Astrocyte of the hippocampus (primary cell): ENCODE measurements at places on chromosomes 5 and 9.

DNA sequence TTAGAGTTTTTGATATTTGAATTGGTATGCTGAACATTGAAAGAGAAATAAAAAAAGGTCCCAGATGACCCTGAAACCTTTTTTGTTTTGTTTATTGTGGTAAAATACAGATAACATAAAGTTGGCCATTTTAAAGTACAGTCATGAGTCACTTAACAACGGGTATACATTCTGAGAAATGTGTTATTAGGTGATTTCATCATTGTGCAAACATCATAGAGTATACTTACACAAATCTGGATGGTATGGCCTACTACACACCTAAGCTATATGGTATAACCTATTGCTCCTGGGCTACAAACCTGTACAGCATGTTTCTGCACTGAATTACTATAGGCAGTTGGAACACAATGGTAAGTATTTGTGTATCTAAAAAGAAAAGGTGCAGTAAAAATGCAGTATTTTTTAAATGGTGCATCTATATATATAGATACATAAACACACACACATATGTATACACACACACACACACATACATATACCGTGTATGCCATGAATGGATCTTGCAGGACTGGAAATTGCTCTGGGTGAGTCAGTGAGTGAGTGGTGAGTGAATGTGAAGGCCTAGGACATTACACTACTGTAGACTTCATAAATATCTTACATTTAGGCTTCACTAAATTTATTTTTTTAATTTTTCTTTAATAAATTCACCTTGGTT lies 31.0 kb downstream of the TTC1 start:
- no peak for DNase-seq

GRCh38 chr5:153485641-153486040 lies 4.8 kb upstream of the GRIA1 start:
- DNase-seq = no peak

GRCh38 chr5:133205204-133205603 lies 153.4 kb downstream of the HSPA4 start:
- DNase-seq = no peak

GRCh38 chr9:129983891-129984290 lies 59.1 kb downstream of the FNBP1 start:
- DNase-seq = peak; percentile 79

DNA sequence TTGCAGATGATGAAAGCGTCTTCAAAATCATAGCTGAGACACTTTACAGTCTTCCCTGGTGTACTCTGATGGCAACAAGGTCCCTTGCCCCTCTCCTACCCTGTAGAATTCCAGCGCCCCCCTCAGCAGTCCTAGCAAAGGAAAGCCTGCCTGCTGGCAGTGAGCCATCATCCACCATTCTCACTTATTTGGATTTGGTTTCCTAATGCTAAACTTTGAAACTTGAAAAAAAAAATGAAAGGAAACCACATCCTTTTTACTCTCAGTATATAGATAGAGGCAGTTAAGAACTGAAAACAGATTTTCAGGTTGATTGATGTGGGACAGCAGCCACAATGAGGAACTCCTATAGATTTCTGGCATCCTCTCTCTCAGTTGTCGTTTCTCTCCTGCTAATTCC lies at the start of gene GZMA:
Gene GZMA, plus strand, starts transcription at position 299 of the 400 bp plus-strand sequence. Its CDS starts 37 bp downstream, at position 336.
- DNase-seq = no peak
